ENCODE measurements at places on chromosomes 16 and 17. TPM values are rescaled to one million over a fixed set of nuclear protein-coding genes. Genes with fewer than 3 reads are reported as not detected.

The HSPB9 gene
- total RNA-seq, result not detected

The SLC35G6 gene
- not detected for total RNA-seq

The SOX8 gene
- total RNA-seq, result 4.2 TPM

The KLHL10 gene
- 1.7 TPM for total RNA-seq

The EVI2B gene
- total RNA-seq, result 4.3 TPM

The REXO5 gene
- 2.0 TPM for total RNA-seq

The APOBR gene
- 1.8 TPM for total RNA-seq

The PPP1R27 gene
- total RNA-seq, result not detected

The C1QTNF1 gene
- total RNA-seq, result 115 TPM

The OR1D5 gene
- not detected for total RNA-seq

The ANKRD40CL gene
- not detected for total RNA-seq

The MAF gene
- total RNA-seq, result 30.4 TPM

The NPIPA3 gene
- total RNA-seq, result 0.69 TPM

The HAS3 gene
- 1.3 TPM for total RNA-seq

The MC1R gene
- 2.8 TPM for total RNA-seq

The TPSAB1 gene
- 237 TPM for total RNA-seq

The HS3ST3B1 gene
- 2.5 TPM for total RNA-seq

The ARL5C gene
- not detected for total RNA-seq

The SMIM5 gene
- 6.6 TPM for total RNA-seq

The CACNG4 gene
- total RNA-seq, result 2.1 TPM

The CCL17 gene
- total RNA-seq, result not detected

The KRT33A gene
- total RNA-seq, result not detected

The TEX14 gene
- total RNA-seq, result 0.06 TPM

The ITGAD gene
- not detected for total RNA-seq

The CACNG3 gene
- not detected for total RNA-seq

The SMCR8 gene
- 13.3 TPM for total RNA-seq

The CTRB2 gene
- not detected for total RNA-seq

The TPPP3 gene
- 116 TPM for total RNA-seq

The OR4D1 gene
- not detected for total RNA-seq

The NUBP2 gene
- 82.7 TPM for total RNA-seq

The EPX gene
- total RNA-seq, result not detected

The CCL7 gene
- 0.83 TPM for total RNA-seq

The PPP1R1B gene
- total RNA-seq, result 4.9 TPM

The RBBP6 gene
- 89.0 TPM for total RNA-seq

The G6PC1 gene
- total RNA-seq, result not detected

The ACBD4 gene
- total RNA-seq, result 23.7 TPM

The ITGAL gene
- total RNA-seq, result 2.5 TPM

The GP2 gene
- total RNA-seq, result not detected

The DPEP1 gene
- not detected for total RNA-seq

The ZNF764 gene
- 10.9 TPM for total RNA-seq

The BFAR gene
- 59.8 TPM for total RNA-seq

The PARD6A gene
- 15.0 TPM for total RNA-seq

The CDT1 gene
- total RNA-seq, result not detected

The PRR15L gene
- not detected for total RNA-seq

The FBXL16 gene
- total RNA-seq, result 0.45 TPM

The SPSB3 gene
- total RNA-seq, result 84.1 TPM

The CCL15 gene
- total RNA-seq, result not detected

The ABCC1 gene
- total RNA-seq, result 61.8 TPM

The ASPHD1 gene
- total RNA-seq, result not detected

The PRAC1 gene
- not detected for total RNA-seq

The RILP gene
- total RNA-seq, result 16.9 TPM

The KRT32 gene
- total RNA-seq, result not detected
